CD4-positive, alpha-beta T cell treated with Interleukin-4 for 4 hours (primary cell): ENCODE measurements at places on chromosomes 5 and 9.

- DNase-seq, result no peak
Measured at GRCh38 chr5:143159031-143159430, 244.5 kb downstream of the NR3C1 start.

DNA sequence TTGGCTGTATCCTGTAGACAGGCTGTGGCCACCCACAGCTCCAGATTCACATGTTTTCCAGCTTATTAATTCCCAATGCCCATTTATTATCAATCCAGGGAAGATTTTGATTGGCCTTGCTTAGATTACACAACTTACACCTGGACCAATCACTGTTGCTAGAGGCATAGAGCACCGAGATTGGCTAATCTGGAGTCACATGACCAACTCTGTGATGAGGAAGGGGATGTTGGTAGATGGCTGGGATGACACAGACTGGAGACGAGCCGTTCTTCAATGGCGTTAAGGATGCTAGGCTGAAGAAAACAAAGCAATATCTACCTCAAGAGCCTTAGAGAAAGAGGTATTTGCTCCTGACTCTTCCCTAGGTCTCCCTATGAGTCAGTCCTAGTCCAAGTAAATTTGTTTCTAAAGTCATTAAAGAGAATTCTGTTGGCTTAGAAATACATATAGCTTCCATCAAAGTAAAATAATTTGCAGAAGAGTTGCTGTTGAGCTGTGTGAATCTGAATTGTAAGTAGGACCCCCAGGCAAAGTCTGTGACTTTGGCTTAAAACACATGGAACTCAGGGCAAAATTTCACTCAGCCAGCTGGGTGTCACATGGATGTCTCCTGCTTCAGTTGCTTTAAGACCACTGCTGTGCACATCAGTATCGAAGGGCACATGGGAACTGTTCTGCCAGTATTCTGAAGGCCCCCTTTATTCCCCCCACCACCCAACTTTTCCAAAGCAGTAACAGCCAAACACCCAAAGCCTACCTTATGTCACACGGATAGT is 326.4 kb upstream of the KLF4 start:
- no peak for DNase-seq

DNA sequence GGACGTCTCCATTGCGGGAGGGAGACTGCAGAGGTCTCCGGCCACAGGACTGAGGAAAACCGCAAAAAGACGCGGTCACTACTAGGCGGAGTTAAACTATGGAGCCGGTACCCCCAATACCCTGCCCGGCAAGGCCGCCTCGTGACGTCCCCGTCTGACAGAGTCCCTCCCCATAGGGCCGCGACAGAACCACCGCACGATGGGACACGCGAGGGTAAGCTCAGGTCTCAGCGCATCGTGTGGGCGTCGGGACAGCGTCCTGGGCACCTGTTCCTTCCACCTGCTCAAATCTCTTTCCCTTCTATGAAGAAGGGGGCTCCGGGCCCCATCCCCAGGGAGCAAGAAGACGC is 35.2 kb upstream of the GLDC start:
- peak; percentile 47 for DNase-seq

- DNase-seq, result peak; percentile 88
Measured at GRCh38 chr9:97411789-97412625, at the start of gene TDRD7. Gene TDRD7 (plus strand): TSS chr9:97412096. CDS start chr9:97428466, 16,370 bp downstream.

DNA sequence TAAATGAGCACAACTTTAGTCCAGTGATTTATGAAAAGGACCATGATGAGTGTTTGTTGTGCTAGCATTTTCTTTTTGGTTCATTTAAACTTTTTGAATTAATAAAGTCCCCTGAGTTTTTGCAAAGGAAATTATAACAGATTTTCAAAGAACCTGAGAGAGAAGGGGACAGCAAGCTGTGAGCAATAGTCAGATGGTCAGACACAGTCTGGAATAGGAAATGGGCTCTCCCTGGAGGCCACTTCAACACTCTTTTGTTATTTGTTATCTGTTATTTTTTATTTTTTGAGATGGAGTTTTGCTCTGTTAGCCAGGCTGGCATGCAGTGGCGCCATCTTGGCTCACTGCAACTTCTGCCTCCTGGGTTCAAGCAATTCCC is 171.1 kb downstream of the ARHGEF28 start:
- DNase-seq, result no peak

DNA sequence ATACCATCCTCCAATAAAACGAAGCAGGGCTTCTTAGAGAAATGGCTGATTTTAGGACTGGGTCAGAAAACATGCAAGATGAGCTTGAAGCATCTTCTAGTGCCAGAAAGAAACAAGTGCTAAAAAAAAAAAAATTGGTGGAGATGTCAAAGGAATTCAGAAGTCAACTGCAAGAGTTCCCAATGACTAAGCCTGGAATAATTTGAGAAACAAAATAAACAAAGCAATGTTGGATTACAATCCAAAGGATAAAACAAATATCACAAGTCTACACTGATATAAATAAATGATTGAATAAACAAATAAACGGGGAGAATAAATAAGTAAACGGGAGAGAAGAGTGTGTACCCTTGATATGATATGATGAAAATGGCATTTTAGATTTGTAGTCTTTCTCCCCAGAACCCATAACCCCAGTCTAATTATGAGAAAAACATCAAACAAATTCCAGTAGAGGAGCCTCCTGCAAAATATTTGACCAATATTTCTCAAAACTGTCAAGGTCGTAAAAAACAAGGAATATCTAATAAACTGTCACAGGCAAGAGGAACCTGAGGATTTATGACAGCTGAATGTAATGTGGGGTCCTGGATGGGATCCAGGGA is 63.5 kb upstream of the CCL21 start:
- no peak for DNase-seq

DNA sequence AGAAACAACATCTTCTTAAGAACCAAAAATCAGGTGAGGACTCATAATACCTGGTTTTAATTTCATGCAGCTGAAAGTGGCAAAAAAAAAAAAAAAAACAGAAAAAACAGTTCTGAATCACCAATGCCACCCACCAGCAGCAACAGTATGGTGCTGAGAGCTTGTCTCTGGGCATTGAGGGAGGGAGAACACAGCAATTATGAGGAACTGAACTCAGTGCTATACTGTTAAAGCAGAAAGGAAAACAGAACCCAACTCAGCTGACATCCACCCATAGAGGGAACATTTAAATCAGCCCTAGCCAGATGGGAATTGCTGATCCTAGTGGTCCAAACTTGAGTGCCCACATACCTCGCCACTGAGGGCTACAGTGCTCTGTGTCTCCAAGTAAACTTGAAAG is 657.9 kb downstream of the ACTL7B start:
- no peak for DNase-seq
